ENCODE measurements at places on chromosomes 11 and 22.

DNA sequence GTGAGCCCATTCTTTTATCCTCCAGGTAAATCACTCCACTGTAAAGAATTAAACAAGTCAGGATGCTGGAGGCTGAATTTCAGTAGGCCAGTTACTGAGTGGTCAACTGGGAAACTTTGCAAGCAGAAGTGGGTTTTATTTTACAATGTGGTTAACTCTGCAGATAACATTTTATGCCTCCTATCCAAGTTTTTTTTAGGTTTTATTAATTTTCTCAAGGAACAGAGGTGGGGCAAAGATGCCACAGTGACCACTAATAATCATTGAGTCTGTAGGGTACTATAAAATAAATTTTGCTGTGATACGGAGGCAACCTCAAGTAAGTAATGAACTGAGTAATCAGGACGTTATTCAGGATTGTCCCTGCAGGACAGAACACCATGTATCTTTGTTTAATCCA, 599.9 kb downstream of the METTL15 start:
- no peak overlapping the region for H3K27ac ChIP-seq
- H3K4me3 ChIP-seq: no peak overlapping the region
- no peaks in the 10 kb centered on the region for H3K4me1 ChIP-seq
- H3K36me3 ChIP-seq: no peaks in the 10 kb centered on the region

GRCh38 chr11:7020183-7020917, at the start of the genes NLRP14 and ZNF214:
TSS of gene NLRP14 (plus strand) at chr11:7020479. CDS start at chr11:7038587, 18,108 bp downstream.
TSS of gene ZNF214 (minus strand) at chr11:7020346. CDS start at chr11:7002835, 17,511 bp downstream.
- H3K4me3 ChIP-seq: peak within 1 kb of the TSS; percentile 24
- H3K27me3 ChIP-seq: peaks cover 30% of the 10 kb centered on the region
- no peaks in the 10 kb centered on the region for H3K36me3 ChIP-seq
- no peak for DNase-seq

- H3K4me1 ChIP-seq: peaks cover 63% of the 10 kb centered on the region
- H3K36me3 ChIP-seq: no peaks in the 10 kb centered on the region
- H3K27me3 ChIP-seq: no peaks in the 10 kb centered on the region
- H3K27ac ChIP-seq: no peak overlapping the region
- no peak overlapping the region for H3K4me3 ChIP-seq
- no peak for DNase-seq
These were observed 4.6 kb downstream of the MRTFA start for GRCh38 chr22:40631925-40632324.

- no peak within 1 kb of the TSS for H3K4me3 ChIP-seq
- H3K36me3 ChIP-seq: peaks cover 2% of the 10 kb centered on the region
- no peak within 1 kb of the TSS for H3K27ac ChIP-seq
- H3K4me1 ChIP-seq: peaks cover 7% of the 10 kb centered on the region
- DNase-seq: no peak
- H3K27me3 ChIP-seq: no peaks in the 10 kb centered on the region
These were observed at the start of gene KCNK7 for GRCh38 chr11:65595543-65596281. TSS of gene KCNK7 (minus strand) at chr11:65595800. CDS start at chr11:65595772, 28 bp downstream.

DNA sequence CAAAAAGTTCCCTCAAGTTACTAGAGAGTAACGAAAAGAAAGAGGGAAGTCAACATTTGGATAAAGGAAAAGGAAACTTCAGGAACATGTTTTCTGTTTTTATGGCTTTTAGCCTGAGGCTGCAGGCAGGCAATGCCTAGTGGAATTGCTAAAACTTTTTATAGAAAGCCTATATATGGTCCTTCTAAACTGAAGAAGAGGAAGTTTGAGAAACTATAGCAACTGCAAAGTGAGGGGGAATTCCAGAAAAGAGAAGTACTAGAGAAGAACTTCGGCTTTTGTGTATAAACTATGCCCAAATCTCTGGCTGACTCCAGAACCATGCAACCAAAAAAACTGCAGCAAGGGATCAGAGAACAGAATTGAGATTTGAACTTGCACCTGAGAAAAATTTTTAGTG, 74.3 kb upstream of the ARHGAP42 start:
- H3K27me3 ChIP-seq: no peaks in the 10 kb centered on the region
- H3K4me3 ChIP-seq: no peak overlapping the region

GRCh38 chr11:3830730-3831129, 10.0 kb downstream of the RHOG start:
- H3K36me3 ChIP-seq: peaks cover 91% of the 10 kb centered on the region
- peak overlapping the region; percentile 54 for H3K4me3 ChIP-seq
- peaks cover 71% of the 10 kb centered on the region for H3K4me1 ChIP-seq
- no peaks in the 10 kb centered on the region for H3K27me3 ChIP-seq

- DNase-seq: no peak
- no peak overlapping the region for H3K27ac ChIP-seq
- no peak overlapping the region for H3K4me3 ChIP-seq
- no peaks in the 10 kb centered on the region for H3K4me1 ChIP-seq
- H3K27me3 ChIP-seq: peaks cover 11% of the 10 kb centered on the region
- H3K36me3 ChIP-seq: no peaks in the 10 kb centered on the region
These were observed 83.9 kb downstream of the NCAM1 start for GRCh38 chr11:113045146-113045545.

- peak overlapping the region; percentile 63 for H3K4me3 ChIP-seq
- no peaks in the 10 kb centered on the region for H3K27me3 ChIP-seq
- peak; percentile 73 for DNase-seq
- H3K4me1 ChIP-seq: peaks cover 14% of the 10 kb centered on the region
- no peaks in the 10 kb centered on the region for H3K36me3 ChIP-seq
These were observed 42.1 kb upstream of the KLHL35 start for GRCh38 chr11:75474878-75475766.

- no peak overlapping the region for H3K4me3 ChIP-seq
- no peaks in the 10 kb centered on the region for H3K27me3 ChIP-seq
- no peak overlapping the region for H3K27ac ChIP-seq
These were observed 244.9 kb upstream of the BLID start for GRCh38 chr11:122360875-122361274.

- peaks cover 88% of the 10 kb centered on the region for H3K27me3 ChIP-seq
- H3K27ac ChIP-seq: no peak overlapping the region
- DNase-seq: peak; percentile 30
- H3K4me3 ChIP-seq: peak overlapping the region; percentile 82
- no peaks in the 10 kb centered on the region for H3K36me3 ChIP-seq
- H3K4me1 ChIP-seq: peaks cover 21% of the 10 kb centered on the region
These were observed 657 bp downstream of the ELMOD1 start for GRCh38 chr11:107591378-107592230.

DNA sequence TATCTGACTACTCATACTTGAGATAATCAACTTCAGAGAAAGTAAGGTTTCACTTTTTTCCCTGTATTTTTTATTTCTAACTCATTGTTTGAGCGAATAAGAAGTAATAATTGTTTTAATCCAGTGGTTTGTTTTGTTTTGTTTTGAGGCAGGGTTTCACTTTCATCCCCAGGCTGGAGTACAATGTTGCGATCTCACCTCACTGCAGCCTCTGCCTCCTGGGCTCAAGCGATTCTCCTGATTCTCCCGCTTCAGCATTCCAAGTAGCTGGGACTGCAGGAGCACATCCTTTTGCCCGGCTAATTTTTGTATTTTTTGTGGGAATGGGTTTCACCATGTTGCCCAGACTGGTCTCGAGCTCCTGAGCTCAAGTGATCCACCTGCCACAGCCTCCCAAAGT, 8.6 kb downstream of the GTF2H1 start:
- DNase-seq: no peak
- no peaks in the 10 kb centered on the region for H3K27me3 ChIP-seq
- peaks cover 51% of the 10 kb centered on the region for H3K36me3 ChIP-seq
- no peak overlapping the region for H3K4me3 ChIP-seq
- peaks cover 47% of the 10 kb centered on the region for H3K4me1 ChIP-seq
- H3K27ac ChIP-seq: peak overlapping the region; percentile 59

DNA sequence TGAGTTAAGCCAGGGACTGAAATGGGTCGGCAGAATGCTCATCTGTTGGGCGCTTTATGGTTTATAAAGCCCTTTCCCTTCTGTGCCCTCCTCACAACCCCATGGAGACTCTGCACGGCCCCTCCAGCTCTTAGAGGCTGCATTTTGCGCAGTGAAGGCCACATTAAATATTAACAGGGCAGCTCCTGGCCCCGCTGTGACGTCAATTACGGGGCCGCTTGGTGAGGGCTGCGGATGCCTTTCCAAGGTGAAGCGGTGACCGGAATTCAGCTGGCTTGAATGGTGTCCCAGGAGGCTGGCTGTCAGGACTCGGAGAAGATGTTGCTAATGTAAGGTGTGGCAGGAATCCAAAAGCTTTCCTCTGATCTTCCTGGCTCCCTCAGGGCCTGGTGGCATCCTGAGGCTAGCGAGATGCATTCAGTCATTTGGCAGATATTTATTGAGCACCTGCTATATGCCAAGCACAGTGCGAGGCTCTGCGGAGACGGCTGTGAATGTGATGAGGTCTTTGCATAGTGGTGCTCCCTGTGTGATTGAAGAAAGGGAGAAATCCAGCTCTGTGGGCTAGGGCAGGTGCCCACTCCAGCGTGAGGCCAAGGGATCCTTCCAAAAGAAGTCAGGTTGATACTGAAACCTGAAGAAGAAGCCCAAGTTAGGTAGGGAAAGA, 10.4 kb upstream of the YWHAH start:
- no peak overlapping the region for H3K4me3 ChIP-seq
- no peak for DNase-seq
- H3K36me3 ChIP-seq: no peaks in the 10 kb centered on the region
- H3K4me1 ChIP-seq: no peaks in the 10 kb centered on the region
- H3K27me3 ChIP-seq: no peaks in the 10 kb centered on the region
- no peak overlapping the region for H3K27ac ChIP-seq

- H3K4me1 ChIP-seq: no peaks in the 10 kb centered on the region
- H3K36me3 ChIP-seq: no peaks in the 10 kb centered on the region
- H3K27ac ChIP-seq: no peak overlapping the region
- no peak overlapping the region for H3K4me3 ChIP-seq
- H3K27me3 ChIP-seq: peaks cover 13% of the 10 kb centered on the region
- DNase-seq: no peak
These were observed 54.3 kb upstream of the VSTM5 start for GRCh38 chr11:93904716-93905115.

- H3K27me3 ChIP-seq: no peaks in the 10 kb centered on the region
- no peak overlapping the region for H3K27ac ChIP-seq
- H3K4me1 ChIP-seq: no peaks in the 10 kb centered on the region
- no peak overlapping the region for H3K4me3 ChIP-seq
- no peak for DNase-seq
These were observed 38.6 kb upstream of the SOX6 start for GRCh38 chr11:16394947-16395346.

DNA sequence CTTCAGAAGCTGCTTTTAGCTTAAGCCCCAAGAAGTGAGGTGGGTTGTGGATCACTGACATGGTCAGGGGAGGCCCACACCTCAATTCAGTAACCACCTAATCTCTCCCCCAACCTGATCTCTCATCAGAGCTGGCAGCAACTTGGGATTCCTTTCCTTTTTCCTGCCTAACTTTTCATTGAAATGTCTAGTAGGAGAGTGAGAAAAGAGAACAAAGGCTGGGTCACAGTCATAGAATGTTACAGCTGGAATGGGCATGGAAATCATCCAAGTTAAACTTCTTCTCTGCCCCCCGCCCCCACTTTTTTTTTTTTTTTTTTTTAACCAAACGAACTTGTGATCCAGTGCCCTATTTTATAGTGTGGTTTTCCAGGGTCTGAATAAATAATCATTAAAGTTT, 91.8 kb downstream of the RNF169 start:
- no peaks in the 10 kb centered on the region for H3K27me3 ChIP-seq
- H3K27ac ChIP-seq: no peak overlapping the region
- peaks cover 3% of the 10 kb centered on the region for H3K4me1 ChIP-seq
- no peak for DNase-seq
- peaks cover 37% of the 10 kb centered on the region for H3K36me3 ChIP-seq

- no peaks in the 10 kb centered on the region for H3K27me3 ChIP-seq
- peak overlapping the region; percentile 87 for H3K4me3 ChIP-seq
- H3K36me3 ChIP-seq: peaks cover 2% of the 10 kb centered on the region
- H3K27ac ChIP-seq: peak overlapping the region; percentile 93
These were observed 14.4 kb downstream of the GRAP2 start for GRCh38 chr22:39915295-39915726.

DNA sequence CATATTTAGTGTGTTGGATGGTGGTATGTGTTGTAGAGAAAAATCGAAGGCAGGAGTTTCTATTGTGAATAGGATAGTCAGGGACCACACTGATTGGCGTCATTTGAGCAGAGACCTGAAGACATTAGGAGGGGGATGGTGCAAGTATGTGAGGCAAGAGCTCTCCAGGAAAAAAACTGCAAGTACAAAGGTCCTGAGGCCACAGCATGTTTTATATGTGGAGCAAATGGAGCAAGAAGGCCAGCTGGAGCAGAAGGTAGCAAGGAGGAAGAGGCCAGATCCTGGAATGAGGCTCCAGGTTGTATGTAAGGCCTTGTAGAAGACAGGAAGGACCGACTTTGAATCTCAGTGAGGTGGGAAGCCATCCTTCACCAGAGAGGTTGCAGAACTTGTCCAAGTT, 14.2 kb upstream of the MICALL1 start:
- H3K27me3 ChIP-seq: no peaks in the 10 kb centered on the region
- no peak for DNase-seq
- H3K36me3 ChIP-seq: peaks cover 35% of the 10 kb centered on the region
- H3K27ac ChIP-seq: no peak overlapping the region

- peaks cover 26% of the 10 kb centered on the region for H3K27me3 ChIP-seq
- no peaks in the 10 kb centered on the region for H3K4me1 ChIP-seq
- no peak overlapping the region for H3K4me3 ChIP-seq
These were observed 34.2 kb upstream of the CACNG2 start for GRCh38 chr22:36737776-36738175.
